Endodermal cell (in vitro differentiated cells): ENCODE measurements at places on chromosomes 12 and 14. TPM values are rescaled to one million over a fixed set of nuclear protein-coding genes. Genes with fewer than 3 reads are reported as not detected.

- H3K27ac ChIP-seq: no peak overlapping the region
- no peak overlapping the region for H3K4me3 ChIP-seq
- no peak for DNase-seq
- peaks cover 5% of the 10 kb centered on the region for H3K4me1 ChIP-seq
Observed at GRCh38 chr14:32018391-32019092, 58.6 kb upstream of the ARHGAP5 start.

DNA sequence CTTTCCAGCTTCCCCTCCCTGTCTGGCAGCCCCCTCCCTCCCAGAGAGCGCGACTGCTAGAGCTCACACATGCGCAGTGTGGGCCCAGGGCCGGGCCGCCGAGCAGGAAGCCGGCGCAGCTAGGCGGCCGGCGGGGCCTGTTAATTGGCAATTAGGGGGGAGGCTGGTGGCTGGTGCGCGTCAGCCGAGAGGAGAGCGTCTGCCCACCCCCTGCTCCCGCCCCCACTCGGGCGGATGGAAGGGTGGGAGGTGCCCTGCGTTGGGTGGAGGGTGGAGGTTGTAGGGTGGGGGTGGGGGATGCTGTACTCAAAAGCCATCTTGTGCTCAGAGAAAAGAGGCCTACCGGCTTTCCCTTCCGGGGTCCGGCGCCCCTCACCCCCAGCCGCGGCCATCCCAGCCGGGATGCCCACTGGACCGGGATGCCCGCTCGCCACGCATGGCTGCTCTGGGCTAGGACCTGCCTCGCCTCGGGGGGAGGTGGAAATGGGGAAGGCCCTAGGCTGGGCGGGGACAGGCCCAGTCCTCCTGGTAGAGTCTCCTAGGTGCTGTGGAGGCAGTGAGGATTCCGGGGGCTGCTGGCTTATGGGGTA, 9.2 kb downstream of the HOXC8 start:
- H3K27ac ChIP-seq: peak overlapping the region; percentile 16
- H3K4me3 ChIP-seq: peak overlapping the region; percentile 56
- H3K27me3 ChIP-seq: peaks cover 100% of the 10 kb centered on the region
- H3K4me1 ChIP-seq: no peaks in the 10 kb centered on the region

GALNT6 gene
- total RNA-seq: 7.0 to 19.1 TPM (median 15.8 TPM) in 3 replicates

GRCh38 chr14:75469606-75470237, 41.9 kb downstream of the JDP2 start:
- H3K27me3 ChIP-seq: no peaks in the 10 kb centered on the region
- no peak overlapping the region for H3K4me3 ChIP-seq
- DNase-seq: no peak

DNA sequence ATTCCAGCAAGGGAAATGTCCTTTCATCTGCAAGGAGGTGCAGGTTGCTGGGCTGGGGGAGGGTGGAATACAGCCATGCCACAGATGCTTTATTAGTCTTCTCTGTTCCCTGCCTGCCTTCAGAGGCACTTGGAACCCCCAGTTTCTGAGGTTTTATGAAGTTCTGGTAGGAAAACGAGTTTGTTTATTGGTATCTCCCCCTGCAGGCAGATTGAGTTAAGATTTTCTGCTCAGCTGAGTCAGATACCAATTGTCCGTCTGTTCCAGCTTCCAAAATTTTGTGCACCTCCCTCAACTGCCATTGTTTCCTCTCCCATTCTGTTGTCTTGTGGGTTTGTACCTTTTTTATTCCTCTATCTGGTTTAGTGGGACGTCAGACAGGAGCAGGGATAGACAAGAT, 155.6 kb downstream of the ETV6 start:
- no peaks in the 10 kb centered on the region for H3K27me3 ChIP-seq
- H3K36me3 ChIP-seq: no peaks in the 10 kb centered on the region
- H3K4me3 ChIP-seq: no peak overlapping the region
- no peak for DNase-seq
- no peaks in the 10 kb centered on the region for H3K4me1 ChIP-seq

- H3K4me3 ChIP-seq: no peak overlapping the region
- no peaks in the 10 kb centered on the region for H3K4me1 ChIP-seq
- no peaks in the 10 kb centered on the region for H3K27me3 ChIP-seq
- DNase-seq: no peak
- H3K36me3 ChIP-seq: peaks cover 28% of the 10 kb centered on the region
Observed at GRCh38 chr14:65016471-65016870, 29.8 kb downstream of the FNTB start.

- peak; percentile 63 for DNase-seq
- H3K27me3 ChIP-seq: peaks cover 61% of the 10 kb centered on the region
- H3K4me1 ChIP-seq: no peaks in the 10 kb centered on the region
- no peak overlapping the region for H3K4me3 ChIP-seq
- H3K27ac ChIP-seq: no peak overlapping the region
Observed at GRCh38 chr12:76697849-76698248, 66.1 kb upstream of the ZDHHC17 start.

PRB2 gene
- total RNA-seq: not detected in 2 replicates

GRCh38 chr12:108335349-108336119, 3.6 kb downstream of the CMKLR1 start:
- no peaks in the 10 kb centered on the region for H3K4me1 ChIP-seq
- no peak overlapping the region for H3K4me3 ChIP-seq
- H3K27me3 ChIP-seq: no peaks in the 10 kb centered on the region
- H3K27ac ChIP-seq: no peak overlapping the region

- H3K4me1 ChIP-seq: no peaks in the 10 kb centered on the region
- H3K4me3 ChIP-seq: no peak overlapping the region
- no peaks in the 10 kb centered on the region for H3K27me3 ChIP-seq
- DNase-seq: peak; percentile 58
Observed at GRCh38 chr12:101480849-101481248, 5.7 kb downstream of the SPIC start.

GRCh38 chr12:109737126-109737525, 23.5 kb downstream of the FAM222A start:
- H3K4me1 ChIP-seq: peaks cover 62% of the 10 kb centered on the region
- H3K36me3 ChIP-seq: peaks cover 10% of the 10 kb centered on the region
- H3K27me3 ChIP-seq: no peaks in the 10 kb centered on the region
- H3K4me3 ChIP-seq: peak overlapping the region; percentile 66
- H3K27ac ChIP-seq: peak overlapping the region; percentile 12

SDR9C7 gene
- 0.19 to 0.42 TPM in 2 of 3 replicates, not detected in the other for total RNA-seq

GRCh38 chr14:54148251-54148650, 191.6 kb upstream of the BMP4 start:
- H3K27ac ChIP-seq: no peak overlapping the region
- no peak for DNase-seq
- H3K4me3 ChIP-seq: peak overlapping the region; percentile 51
- no peaks in the 10 kb centered on the region for H3K36me3 ChIP-seq
- H3K27me3 ChIP-seq: no peaks in the 10 kb centered on the region

GRCh38 chr12:15011162-15011561, 38.3 kb downstream of the PDE6H start:
- peaks cover 25% of the 10 kb centered on the region for H3K27me3 ChIP-seq
- no peaks in the 10 kb centered on the region for H3K36me3 ChIP-seq
- peak; percentile 63 for DNase-seq
- no peaks in the 10 kb centered on the region for H3K4me1 ChIP-seq
- no peak overlapping the region for H3K27ac ChIP-seq

- H3K4me1 ChIP-seq: peaks cover 19% of the 10 kb centered on the region
- DNase-seq: peak; percentile 50
- H3K27me3 ChIP-seq: no peaks in the 10 kb centered on the region
- no peaks in the 10 kb centered on the region for H3K36me3 ChIP-seq
- H3K27ac ChIP-seq: no peak overlapping the region
Observed at GRCh38 chr14:87869619-87870583, 123.1 kb downstream of the GALC start.
